ENCODE measurements at places on chromosomes 2 and 18.

DNA sequence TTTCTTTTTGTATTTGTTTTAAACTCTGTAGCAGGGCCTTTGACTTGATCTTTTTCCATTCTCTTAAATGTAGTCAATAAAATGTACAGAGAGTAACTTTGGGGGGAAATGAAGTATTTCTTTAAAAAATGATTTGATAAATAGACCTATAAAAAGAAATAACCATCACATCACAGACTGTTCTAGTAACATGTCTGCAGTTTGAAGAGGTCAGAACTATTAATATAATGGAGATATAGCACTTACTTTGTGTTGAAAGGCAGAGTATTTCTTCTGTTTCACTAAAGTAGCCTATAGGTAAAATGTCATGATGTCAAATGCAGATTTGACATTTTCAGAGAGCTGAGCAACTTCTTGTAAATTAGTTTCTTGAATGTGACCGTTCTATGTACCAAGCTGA lies 55.7 kb upstream of the FAM237A start:
- DNase-seq: no peak

DNA sequence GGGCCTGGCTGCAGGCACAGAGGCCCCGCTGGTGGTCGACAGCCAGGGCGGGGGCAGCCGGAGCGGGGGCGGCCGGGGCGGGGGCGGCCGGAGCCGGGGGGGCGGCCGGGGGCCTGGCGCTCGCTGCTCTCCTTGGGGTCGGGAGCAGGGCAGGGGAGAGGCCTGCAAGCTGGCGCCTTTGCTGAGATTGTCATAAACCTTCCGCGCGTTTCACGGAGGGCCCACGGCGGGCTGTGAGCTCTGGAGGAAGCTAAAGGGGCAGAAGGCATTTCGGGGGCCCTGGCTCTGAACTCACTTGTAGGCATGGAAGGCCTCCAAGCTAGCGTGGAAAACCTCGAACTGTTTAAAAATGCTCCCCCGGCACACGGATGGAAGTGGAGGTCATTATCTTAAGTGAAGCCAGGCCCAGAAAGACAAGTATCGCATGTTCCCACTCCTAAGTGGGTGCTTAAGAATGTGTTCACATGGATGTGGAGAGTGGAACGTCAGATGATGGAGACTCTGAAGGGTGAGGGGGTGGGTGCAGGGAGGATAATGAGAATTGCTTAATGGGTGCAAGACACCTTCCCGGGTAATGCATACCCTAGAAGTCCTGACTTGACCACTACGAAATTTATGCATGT lies 629 bp downstream of the PRELID3A start:
- DNase-seq: no peak

DNA sequence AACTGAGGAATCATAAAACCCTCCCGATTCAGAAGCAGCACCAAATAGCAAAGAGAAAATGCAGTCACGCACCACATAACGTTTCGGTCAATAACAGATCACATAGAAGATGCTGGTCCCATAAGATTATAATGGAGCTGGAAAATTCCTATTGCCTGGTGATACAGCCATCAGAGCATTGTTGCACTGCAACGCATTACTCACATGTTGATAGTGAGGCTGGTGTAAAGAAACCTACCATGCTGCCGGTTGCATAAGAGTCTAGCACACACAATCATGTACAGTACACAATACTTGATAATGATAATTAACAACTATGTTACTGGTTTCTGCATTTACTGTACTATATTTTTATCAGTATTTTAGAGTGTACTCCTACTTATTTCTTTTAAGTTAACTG lies 32.5 kb downstream of the RNF152 start:
- no peak for DNase-seq

- DNase-seq: no peak
Observed at GRCh38 chr2:82790206-82791021, 1668.7 kb downstream of the SUCLG1 start.

DNA sequence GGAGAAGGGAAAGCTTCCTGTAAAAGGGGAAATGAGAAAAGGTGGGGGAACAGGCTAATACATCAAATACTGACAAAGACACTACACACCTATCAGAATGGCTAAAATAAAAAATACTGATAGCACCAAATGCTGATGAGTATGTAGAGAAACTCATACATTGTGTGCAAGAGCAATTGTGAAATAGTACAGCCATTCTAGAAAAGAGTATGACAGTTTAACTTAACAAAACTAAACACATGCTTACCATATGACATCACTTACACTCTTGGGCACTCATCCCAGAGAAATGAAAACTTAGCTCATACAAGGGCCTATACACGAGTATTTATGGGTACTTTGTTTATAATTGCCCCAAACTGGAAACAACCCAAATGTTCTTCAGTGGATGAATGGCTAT lies 53.4 kb downstream of the ZNF638 start:
- peak; percentile 36 for DNase-seq

- DNase-seq: no peak
Observed at GRCh38 chr2:72089537-72089936, 58.1 kb downstream of the CYP26B1 start.

- DNase-seq: no peak
Observed at GRCh38 chr18:77344786-77345500, 95.3 kb downstream of the GALR1 start.

DNA sequence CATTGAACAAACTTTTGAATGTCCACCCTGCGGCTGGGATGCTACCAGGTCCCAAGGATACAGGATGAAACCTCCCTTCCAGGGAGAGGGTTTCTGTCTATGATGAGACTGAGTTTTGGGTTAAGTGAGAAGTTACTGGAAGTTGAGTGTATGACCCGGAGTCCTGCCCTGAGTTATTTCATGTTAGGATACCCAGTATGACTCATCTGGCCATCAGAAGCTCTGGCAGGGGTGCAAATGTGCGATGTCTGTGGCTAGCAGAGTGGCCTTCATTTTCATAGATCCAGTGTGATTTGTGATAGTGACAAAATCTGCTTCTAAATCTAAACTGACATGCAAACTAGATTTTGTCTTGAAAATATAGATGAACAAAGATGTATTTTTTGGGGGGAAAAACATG lies 55.3 kb downstream of the KCTD1 start:
- DNase-seq: no peak

- DNase-seq: no peak
Observed at GRCh38 chr2:135617501-135618015, 86.3 kb downstream of the R3HDM1 start.

DNA sequence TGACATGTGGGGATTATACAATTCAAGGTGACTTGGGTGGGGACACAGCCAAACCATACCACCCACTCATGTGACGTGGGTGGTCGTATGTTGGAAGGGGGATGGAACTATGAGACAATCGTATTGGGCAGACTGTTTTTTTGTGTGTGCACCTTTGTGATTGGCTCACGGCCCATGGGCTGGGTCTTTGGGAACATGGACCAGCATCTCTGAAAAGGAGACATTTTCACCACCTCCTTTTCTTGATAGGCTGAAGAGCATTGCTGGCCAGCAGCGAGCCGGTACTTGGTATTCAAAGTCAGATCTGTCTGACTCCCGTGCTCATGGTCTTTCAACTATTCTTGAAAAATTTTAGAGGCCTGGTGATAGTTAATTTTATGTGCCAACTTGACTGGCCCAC lies 62.1 kb downstream of the DIPK1C start:
- DNase-seq: no peak

GRCh38 chr2:199572571-199572970 lies 114.8 kb upstream of the SATB2 start:
- DNase-seq: no peak

DNA sequence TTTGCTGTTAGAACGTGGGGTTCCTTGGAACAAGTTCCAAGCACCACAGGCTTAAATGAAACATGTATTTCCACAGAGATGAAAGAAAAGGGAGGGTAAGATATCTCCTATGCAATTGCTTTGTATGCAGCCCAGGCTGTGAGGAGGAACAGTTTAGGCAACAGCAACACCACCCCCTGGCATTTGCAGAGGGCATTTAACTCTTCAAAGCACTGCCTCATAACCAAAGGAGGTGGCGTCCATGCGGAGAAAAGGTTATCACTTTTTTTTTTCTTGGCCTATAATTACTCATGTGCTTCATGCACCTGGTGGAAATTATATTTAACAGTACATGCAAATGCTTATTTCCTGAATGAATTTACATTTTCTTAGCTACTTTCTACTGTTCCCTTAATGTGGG lies 286.0 kb downstream of the LPIN1 start:
- DNase-seq: no peak

- no peak for DNase-seq
Observed at GRCh38 chr2:160634436-160634835, 140.8 kb upstream of the RBMS1 start.

DNA sequence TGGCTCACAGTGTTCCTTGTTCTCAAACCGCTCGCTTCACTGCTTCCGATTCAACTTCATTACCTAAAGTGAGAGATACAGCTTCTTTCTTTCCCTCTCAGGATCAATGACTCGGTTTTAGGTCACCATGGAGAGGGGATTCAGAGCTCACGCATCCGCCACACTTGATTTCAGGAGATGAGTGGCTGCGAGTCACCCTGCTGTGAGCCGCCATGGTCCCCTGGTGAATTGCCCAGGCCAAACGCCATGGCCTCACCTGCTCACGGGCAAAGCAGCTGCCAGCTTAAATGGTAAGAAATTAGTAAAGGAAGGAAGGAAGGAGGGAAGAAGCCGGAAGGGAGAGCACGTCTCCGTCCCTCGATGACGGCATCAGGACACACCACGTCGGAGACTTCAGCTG lies 60.5 kb downstream of the ADNP2 start:
- no peak for DNase-seq

DNA sequence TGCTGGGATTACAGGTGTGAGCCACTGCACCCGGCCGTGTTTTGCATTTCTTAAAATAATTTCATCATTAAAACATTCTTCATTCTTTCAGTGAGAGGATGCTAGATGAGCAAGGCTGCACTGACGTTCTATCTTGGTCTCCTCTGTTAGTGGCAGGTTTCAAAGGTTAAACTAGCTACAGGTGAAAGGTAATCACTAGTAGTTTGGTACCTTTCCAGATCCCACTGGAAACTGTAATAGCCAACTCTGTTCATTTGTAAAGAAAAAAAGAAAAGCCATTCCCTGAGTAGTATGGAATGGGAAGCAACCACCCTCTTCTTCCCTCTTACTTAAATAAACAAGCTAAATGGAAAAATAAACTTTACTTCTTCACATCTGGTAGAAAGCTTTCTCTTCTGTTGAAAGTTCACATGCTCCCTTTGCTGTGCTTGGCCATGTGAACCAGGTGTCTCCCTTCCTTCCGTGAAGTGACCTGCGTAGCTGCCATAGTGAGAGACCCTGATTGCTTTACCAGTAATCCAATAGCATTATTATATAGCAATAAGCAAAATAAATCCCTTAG lies 94.0 kb downstream of the GREB1L start:
- DNase-seq: no peak

DNA sequence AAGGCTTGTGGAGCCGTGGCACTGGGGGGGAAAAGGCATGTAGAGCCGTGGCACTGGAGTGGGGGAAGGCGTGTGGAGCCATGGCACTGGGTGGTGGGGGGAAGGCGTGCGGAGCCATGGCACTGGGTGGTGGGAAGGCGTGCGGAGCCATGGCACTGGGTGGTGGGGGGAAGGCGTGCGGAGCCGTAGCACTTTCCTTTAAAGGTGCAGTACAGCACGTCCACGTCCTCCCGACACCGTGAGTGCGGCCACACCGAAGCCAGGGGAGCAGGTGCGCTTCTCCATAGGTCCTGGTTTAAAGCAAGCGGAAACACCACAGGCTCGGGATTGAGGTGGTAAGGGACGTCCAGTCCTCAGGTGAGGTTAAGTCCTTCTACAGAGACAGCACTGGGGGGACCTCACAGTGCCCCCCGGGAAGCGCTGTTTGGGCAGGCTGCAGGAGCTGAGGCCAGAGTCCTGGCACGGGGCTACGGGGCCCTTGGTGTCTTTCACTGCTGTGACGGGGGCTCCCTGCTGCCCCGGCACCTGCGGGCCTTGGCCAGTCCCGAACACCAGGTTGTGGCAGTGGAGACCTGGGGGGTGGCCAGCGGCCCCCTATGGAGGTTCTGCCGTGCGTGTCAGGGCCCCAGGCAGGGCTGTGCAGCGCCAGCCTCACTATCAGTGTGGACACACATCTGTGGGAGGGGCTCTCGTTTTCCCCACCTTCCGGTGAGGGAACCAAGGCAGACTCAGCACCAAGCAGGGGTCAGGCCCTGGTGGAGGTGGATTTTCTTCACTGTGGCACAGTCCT lies 93.0 kb upstream of the CTDP1 start:
- DNase-seq: no peak

- DNase-seq: no peak
Observed at GRCh38 chr2:212894026-212894425, 257.4 kb downstream of the IKZF2 start.
